Brain (organoid and tissue), 16 donors: ENCODE measurements at places on chromosomes 1 and 21. TPM values are rescaled to one million over a fixed set of nuclear protein-coding genes. Genes with fewer than 3 reads are reported as not detected.

DNA sequence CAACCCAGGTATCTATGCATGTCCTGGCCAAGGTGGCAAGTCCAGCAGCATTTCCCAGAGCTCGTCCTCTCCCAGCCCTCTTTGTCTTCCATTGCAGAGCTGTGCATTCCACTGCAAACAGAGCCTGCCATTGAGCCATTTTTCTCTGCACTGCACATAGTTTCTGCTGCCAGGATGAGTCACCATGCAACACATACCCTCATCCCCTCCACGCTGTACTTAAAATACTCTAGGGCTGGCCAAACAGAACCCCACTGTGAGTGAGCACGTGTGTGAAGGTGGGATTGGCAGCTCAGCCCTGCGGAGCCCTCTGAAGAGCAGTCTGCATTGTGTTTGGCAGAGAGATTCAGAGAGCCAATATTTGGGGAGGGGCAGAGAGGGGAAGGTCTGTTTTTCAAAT, 3.9 kb upstream of the ATP1B1 start:
- DNase-seq = peak; percentile 59

- DNase-seq = no peak
Observed at GRCh38 chr1:206713070-206713469, 28.4 kb downstream of the MAPKAPK2 start.

GRCh38 chr1:220655509-220655908, 34.7 kb upstream of the C1orf115 start:
- no peak for DNase-seq

GRCh38 chr1:191151321-191151807, 673.7 kb upstream of the BRINP3 start:
- no peak for DNase-seq

GRCh38 chr1:18662286-18662639, 31.6 kb downstream of the PAX7 start:
- DNase-seq = no peak

- DNase-seq = no peak
Observed at GRCh38 chr1:24859063-24860010, 70.7 kb downstream of the RUNX3 start.

DNA sequence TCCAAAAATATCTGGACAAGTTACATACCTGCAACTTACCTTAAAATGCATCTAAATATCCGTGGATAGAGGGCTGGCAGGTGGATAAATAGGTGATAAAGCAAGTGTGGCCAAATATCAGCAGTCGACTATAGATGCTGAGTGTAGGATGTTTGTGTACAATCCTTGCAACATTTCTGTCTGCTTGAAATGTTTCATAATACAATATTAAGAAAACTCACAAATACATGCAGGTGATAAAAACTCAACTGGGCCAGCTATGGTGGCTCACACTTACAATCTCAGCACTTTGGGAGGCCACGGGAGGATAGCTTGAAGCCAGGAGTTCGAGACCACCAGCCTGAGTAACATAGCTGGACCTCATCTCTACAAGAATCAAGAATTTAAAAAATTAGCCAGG, 41.0 kb downstream of the ACTA1 start:
- no peak for DNase-seq

Gene UBL4B
- 4.9 TPM for polyA plus RNA-seq

Gene FMN2
- polyA plus RNA-seq = 40.2 TPM

Gene FAM72A
- 10.6 TPM for polyA plus RNA-seq

Gene F13B
- not detected for polyA plus RNA-seq

Gene PLCH2
- 5.5 TPM for polyA plus RNA-seq
